Activated CD4-positive, alpha-beta T cell treated with anti-CD3 and anti-CD28 coated beads, Interleukin-2, amount 50 U/mL, for 1 hour (primary cell): ENCODE measurements at places on chromosomes 7 and 10.
A peak's percentile ranks its signal among the peaks of the same experiment; 100 is the strongest.

GRCh38 chr7:154380771-154381170 is 328.6 kb downstream of the DPP6 start:
- no peak for DNase-seq

DNA sequence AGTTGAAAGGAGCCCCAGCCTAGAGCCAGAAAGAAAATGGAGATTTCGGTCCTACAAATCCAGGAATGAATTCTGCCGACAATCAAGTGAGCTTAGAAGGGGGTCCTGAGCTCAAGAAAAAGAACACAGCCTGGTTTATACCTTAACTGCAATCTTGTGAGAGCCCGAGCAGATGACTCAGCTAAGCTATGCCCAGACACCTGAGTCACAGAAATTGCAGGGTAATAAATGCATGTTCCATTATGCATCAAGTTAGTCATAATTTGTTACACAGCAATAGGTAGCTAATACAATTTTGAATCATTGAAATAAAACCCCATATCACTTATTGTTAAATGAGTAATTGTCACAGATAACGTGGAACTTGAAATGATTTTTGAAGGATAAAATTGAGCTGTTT is 111.8 kb upstream of the FOXP2 start:
- no peak for DNase-seq

- no peak for DNase-seq
Observed at GRCh38 chr10:117002206-117002605, 2.8 kb downstream of the SHTN1 start.

DNA sequence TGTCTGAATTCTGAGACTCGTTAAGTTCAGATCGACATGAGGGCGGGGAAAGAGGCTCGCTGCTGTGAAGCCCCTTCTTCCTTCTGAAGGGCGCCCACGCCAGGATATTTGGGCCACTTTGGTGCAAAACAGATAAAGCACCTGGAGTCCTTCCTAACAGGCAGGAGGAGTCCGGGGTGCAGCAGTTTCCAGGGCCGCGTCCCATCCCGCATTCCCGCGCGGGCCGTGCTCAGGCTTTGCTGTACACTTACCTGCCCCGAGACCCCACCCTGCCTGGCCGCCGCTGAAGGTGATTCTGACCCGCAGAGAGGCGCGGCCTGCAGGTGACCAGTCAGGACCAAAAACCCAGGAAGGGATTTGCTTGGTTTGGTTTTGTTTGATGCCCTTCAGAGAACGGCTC is 454.6 kb downstream of the PTPRN2 start:
- no peak for DNase-seq

DNA sequence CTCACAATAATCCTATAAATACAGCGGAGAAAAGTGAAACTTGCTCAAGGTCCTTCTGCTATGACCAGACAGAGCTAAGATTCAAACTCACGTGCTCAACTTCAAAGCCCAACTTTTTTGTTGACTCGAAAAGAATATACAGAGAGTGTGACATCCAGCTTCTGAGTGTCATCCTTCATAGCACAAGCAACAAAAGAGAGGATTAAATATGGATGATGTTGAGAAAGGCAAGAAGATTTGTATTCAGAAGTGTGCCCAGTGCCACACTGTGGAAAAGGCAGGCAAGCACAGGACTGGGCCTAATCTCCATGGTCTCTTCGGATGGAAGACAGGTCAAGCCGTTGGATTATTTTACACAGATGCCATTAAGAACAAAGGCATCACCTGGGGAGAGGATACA is 2.1 kb upstream of the FAM3C start:
- no peak for DNase-seq

DNA sequence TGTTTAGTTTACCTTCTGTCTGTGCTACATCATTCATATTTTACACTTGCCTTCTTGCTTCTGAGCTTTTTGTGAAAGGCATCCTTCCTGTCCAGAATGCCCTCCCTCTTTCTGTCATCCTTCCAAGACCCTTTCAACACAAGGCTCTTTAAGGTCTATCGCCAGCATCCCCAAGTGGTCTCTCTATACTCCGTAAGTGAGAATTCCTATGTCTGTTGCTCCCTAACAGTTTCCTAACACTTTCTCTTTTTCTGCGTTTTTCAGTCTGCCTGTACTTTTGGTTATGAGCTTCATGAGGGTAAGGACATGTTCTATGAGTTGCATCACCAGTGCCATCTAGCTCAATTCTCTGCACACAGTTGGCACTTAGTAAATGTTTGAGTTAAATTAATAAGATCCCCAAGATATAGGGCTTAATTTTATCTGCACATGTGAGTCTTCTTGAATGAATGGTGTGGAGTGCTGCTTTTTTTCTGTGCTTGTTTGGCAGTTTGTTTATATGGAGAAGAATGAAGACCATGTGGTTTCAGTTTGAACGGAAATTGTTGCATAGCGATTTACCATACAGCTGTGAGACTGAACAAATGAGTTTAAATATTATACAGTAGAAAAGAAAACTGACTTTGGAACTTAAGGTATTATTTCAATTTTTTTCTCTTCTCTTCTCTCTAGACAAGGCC is 29.4 kb downstream of the RABGEF1 start:
- DNase-seq = no peak

DNA sequence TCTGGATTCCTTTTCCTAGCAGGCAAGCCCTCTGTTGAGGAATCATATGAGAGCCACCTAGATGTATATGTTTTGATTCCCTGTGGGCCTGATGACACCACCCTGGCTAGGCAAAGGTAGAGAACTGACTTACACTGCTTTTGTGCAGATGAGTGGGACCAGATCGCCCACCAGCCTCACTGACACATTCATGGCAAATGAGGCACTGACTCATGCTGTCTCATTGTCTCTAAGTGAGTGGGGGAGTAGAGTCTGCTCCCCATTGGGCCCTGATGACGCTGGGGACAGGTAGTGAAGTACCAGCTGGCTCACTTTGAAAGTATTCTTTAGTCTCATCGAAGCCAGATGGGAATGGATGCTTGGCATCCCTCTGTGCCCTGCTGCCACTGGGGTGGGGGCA is 326.3 kb downstream of the ABCA13 start:
- DNase-seq = no peak

DNA sequence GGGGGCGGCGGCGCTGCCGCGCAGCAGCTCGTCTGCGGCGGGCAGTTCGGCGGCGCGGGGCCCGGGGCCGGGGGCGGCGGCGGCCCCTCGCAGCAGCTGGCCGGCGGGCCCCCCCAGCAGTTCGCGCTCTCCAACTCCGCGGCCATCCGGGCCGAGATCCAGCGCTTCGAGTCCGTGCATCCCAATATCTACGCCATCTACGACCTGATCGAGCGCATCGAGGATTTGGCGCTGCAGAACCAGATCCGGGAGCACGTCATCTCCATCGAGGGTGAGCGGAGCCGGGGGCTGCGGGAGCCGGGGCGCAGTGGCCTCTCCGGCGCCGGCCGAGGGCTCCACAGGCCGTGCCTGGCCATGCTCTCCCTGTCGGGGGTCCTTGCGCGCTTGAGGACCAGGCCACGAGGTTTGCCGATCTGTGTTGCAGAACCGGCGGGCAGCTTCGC is 548 bp downstream of the AGAP3 start:
- DNase-seq = peak; percentile 26

DNA sequence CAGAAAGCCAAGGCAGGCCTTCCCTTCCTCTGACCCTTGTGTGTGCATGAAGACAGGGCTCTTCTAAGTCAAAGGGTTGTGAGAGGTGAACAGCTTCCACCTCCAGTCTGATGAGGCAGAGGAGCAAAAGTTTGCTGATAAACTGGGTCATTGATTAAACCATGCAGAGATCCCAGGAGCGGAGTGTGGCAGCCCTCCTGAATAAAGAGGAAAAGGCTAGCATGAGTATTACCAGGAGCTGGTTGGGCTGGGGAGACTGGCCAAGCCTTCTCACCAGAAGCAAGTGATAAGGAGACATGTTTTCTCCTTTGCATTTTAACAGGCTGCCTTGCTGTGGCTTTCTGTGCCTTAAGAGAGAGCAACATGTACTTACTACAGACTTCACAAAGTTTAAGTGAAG is 10.2 kb downstream of the LMOD2 start:
- no peak for DNase-seq

GRCh38 chr7:90178679-90179278 is 24.5 kb downstream of the STEAP1 start:
- no peak for DNase-seq

DNA sequence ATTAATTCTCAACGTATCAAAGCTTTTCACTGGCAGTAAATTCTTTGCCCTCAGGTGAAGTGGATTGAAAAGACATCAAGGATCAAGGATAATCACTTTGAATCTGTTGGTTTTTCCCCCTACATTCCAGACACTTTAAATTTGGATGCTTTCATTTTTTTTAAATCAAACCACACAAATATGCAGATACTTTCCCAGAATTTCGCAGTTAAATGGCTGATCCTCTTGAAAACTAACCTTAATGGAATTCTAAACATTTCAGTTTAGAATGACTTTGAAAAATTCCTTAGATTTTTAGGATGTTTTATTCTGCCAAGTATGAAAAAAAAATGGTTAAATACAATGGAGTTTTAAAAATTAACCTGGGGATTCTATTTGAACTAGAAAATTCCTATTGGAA is 325.9 kb downstream of the GFRA1 start:
- no peak for DNase-seq

DNA sequence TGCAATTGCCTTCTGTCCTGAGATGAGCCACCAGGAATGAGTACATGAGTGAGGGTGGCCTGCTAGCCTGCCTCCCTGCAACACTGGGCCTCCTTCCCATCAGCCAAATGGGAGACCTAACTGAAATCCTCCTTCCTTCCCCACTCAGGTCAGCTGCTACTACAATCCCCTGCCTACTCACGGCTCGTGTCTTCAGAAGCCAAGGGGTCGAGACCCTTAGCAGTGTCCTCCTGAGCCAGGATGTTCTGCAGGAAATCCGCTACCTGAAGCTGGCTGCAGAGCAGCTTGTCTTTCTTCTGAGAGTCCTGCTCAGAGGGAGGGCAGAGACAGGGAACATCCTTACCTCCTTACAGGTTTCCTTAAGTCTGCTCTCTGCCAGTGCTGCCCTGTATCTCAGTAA is 1.2 kb downstream of the ZWINT start:
- no peak for DNase-seq

DNA sequence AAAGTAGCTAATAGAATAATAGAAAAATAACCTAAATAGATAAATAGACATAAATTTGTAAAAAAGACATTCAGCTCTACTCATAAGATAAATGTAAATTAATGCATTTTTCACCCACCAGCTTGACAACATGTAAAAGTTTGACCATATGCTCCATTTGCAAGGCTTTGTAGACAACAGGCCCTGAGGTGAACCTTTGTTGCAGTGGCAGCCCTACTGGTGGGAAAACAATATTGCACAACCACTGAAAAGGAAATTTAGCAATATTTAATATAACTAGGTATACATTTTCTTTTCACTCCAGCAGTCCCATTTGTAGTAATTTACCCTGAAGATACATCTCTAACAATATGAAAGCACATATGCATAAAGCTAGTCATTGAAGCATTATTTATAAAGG is 39.0 kb upstream of the ADRA2A start:
- DNase-seq = no peak

DNA sequence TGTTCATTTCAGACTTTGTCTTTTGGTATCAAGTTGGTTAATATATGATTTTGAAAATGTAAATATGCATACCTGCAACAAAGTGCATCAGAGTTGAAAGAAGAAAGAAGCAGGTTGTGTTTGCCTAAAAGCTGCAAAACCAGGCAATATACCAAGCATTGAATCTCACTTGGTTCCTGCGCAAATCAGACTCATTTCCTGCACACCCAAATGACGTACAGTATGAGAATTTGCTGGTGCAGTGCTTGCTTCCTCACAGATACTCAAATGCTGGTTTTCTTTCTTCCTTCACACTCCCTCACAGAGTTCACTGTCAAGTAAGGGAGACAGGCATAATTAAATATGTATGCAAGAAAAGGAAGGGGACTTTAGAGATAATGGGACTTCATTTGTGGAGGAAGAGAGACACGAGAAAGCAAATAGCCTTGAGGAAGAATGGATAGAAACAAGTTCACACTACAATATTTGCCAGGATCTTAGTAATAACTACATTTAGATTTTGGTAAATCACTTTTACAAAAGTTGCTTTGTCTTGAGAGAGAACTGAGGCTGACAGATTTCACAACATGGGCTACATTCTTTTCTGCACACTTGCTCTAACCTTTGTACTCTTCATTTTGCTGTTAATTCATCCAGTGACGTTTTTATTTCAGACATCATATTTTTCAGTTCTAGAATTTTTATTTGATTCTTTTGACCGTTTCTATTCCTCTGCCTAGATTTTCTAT is 56.9 kb upstream of the AOAH start:
- peak; percentile 16 for DNase-seq

DNA sequence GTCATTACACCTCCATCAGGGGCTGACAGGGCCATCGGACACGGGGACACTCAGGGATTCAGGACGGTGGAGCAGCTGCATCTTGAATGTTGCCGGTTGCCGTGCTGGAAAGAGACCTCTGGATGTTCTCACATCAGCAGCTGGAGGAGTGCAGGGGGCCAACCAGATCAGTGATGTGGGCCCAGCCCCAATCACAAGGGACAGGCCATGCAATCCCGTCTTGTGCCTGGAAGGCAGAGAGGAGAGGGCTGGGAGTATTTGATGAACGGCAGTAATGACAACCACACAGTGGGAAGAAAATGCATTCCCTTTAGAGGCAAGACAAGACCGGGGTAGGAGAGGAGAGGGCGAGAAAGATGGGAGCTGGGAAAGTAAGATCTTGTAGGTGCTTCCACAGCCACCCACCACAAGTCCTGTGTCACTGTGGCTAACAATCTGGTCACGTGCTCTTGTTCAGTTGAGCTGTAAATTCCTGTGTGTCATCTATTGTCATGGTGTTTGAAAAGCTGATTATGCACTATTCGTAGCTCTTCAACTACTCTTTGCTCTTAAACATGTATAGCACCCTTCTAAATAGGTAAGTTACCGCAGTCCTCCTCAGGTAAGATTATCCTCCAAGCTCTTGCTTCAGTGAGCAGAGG is 85.9 kb upstream of the LEP start:
- no peak for DNase-seq

- DNase-seq = no peak
Observed at GRCh38 chr7:26103596-26103995, 48.4 kb upstream of the NFE2L3 start.

- DNase-seq = no peak
Observed at GRCh38 chr10:96949039-96949683, 117.1 kb downstream of the LCOR start.

DNA sequence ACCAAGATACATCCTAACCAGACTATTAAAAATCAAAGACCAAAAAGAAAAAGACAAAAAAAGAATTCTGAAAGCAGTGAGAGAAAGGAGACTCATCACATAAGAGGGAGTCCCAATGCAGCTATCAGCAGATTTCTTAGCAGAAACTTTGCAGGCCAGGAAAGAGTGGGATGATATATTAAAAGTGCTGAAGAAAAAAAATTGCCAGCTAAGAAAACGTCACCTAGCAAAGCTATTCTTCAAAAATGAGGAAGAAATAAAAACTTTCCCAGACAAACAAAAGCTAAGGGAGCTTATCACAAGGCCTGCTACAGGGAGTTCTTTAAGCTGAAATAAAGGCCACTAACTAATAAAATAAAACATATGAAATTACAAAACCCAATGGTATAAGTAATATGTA is 40.5 kb upstream of the CDK6 start:
- no peak for DNase-seq

- no peak for DNase-seq
Observed at GRCh38 chr7:139660317-139661042, 117.3 kb downstream of the HIPK2 start.

- no peak for DNase-seq
Observed at GRCh38 chr7:13179011-13179582, 491.7 kb downstream of the ARL4A start.
